ENCODE measurements at places on chromosomes 13 and 19. TPM values are rescaled to one million over a fixed set of nuclear protein-coding genes. Genes with fewer than 3 reads are reported as not detected.

- DNase-seq: no peak
Measured at GRCh38 chr13:37791699-37792098, 77.9 kb downstream of the TRPC4 start.

DNA sequence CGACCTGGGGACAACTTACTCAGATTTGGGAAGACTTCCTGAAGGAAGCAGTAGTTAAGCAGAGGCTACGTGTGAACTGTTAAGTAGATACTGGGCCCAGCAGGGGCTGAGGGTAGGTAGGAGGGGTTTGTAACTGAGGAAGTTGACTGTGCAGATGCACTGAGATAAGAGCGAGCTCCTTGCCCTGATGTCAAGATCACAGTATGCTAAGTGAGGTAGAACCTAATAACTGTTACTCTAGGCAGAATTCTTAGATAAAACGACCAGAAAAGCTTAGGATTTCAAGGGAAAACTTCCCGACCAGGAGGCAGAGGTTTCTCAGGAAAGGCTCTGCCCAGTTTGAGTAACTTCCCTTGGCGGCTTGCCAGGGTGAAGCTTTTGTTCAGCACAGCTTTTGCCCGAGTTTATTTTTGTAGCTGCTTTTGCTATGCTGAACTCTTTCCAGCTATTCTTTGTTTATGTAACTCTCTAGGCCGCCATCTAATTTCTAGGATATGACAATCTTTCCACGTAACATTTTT, 632.1 kb downstream of the DIAPH3 start:
- DNase-seq: peak; percentile 93

GRCh38 chr19:10863107-10863717, 8.1 kb upstream of the CARM1 start:
- no peak for DNase-seq

DNA sequence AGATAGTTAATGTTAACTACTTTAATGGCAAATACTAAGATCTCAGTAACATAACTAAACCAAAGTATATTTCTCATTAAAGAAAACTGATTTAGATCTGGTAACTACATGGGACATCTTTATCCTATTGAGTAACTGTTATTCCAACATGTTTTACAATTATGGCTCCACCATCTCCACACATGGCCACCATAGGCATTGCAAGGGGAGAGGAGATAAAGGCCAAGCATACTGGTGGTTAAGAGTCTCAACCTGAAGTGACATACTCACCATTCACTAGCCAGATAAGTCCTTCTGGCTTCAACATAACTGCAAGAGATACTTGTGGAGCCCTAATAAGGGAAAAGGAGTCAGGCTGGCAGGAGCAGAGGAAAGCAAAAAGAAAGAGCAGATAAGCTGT, 1586.4 kb upstream of the SPRY2 start:
- no peak for DNase-seq

DNA sequence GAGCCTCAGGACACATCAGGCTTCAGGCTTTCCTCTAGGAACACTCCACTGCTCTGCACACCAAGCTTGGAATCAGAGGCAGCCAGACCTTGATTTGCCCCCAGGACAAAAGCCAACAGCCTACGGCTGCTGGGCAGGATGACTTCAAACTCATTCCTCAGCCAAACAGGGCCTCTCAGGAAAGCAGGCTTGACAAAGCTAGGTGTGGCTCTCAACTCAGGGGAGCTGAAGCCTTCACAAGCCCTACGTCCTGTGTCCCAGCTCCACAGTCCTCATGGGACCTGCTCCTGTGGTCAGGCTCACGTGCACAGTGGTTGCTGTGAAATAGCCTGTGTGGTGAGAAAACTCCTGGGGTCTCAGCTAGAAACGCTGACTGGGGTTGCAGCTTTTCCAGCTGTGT, 398.9 kb upstream of the ZNF507 start:
- peak; percentile 20 for DNase-seq

DNA sequence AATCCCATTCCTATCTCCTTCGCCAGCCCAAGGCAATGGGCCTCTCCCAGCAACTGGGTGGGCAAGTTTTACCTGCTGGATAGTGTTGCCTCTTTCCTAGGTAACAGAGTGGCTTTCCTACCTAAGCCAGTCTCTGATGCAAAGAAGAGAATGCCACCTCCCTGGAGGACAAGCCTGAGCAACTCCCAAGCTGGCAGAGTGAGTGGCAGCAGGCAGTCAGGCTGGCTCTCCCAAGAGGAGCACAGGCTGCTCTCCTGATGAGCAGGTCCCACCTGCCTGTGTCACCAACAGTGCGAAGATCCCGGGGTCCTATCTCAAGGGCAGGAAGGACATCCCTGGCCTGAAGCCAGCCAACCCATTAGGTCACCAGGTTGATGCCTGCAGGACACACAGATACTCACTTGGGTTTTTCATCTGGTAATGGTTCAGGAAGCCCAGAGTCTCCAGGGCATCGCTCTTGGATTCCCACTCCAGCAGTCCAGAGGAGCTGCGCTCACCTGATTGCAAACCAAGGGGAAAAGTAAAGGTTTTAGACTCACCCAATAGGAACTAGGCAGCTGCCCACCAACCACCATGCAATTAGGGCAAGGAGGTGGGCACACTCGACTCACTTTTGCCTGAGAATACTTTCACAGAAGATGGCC, 5.5 kb upstream of the ECH1 start:
- no peak for DNase-seq

DNA sequence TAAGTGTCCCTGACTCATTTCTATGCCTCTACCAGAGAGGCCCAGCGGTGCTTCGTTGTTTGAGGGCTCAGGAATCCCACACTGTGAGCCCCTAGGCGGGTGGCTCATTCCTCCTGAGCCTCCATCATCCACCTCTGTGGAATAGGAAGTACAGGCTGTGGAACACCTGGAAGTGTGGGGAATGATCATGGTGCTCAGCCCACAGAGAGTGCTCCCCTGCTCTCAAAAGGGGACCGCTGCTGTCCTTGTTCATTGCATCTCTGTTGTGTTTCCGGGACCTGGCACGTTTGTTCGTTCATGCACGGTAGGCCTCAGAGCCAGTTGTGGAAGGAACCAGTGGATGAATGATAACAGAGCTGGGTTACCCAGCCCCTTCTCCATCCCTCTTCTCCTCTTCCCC, 1.2 kb downstream of the ACP7 start:
- no peak for DNase-seq

GRCh38 chr19:21934593-21934992, 76.2 kb downstream of the ZNF208 start:
- no peak for DNase-seq

DNA sequence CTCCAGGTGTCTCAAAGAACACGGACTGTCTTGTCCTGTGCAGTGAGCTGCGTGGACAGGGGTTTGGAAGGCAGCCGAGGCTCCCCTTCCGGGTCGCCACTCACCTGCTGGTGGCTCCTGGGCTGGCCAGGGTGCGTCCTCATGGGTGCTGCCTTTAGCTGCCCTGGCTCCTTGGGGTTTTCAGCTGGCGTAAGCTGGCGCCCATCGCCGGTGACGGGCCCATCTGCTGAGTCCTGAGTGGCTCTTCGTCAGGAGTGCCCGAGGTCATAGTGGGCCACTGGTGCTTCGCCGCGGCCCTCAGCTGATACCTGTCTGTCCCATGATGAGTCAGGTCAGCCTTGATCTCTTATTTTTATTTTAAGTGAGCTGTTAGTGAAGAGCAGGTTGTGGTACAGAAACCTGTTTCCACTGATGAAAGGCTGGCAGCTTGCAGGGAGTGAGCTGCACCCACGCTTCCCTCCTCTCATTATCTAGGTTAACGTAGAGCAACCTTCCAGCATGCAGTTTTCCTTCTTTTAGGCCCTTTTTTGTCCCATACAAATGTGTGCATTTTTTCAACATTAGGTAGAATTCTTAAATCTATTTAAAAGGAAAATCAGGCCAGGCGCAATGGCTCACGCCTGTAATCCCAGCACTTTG, 18.4 kb downstream of the EPN1 start:
- peak; percentile 3 for DNase-seq

- no peak for DNase-seq
Measured at GRCh38 chr13:31351376-31351775, 151.6 kb downstream of the B3GLCT start.

DNA sequence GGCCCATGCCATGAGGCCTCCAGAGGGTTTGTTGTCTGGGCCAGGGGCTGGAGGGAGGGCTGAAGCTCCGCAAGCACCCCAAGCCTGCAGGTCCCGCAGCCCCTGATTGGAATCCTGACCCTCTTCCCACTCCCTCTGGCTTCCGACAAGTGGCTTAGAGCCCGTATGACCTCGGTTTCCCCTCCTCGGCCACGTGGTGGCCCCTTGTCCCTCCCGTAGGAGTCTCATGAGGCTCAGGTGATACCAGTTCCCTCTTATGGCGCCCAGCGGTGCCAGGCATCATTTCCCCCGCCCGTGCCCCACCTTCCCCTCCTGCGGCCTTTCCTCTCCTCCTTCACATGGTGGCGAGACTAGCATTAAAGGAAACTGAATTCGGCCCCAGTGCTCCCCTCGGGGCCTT, 6.1 kb downstream of the THOP1 start:
- no peak for DNase-seq

DNA sequence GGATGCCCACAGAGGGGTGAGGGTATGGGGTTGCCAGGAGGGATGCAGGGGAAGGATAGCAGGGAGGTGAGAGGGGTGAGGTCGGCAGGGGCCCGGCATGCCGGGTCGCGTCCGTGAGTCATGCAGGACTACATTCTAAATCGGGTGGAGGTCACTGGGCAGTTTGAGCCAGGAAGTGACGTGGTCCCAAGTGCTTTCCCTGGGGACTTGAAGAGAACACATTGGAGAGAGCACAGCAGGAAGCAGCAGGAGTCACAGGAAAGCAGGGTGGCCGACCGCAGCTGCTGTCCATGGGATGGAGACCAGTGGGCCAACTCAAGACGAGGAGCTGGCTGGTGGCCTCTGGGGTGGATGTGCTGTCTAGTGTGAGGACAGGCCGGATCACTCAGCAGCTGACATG, 92.0 kb upstream of the WASF3 start:
- DNase-seq: peak; percentile 76

- no peak for DNase-seq
Measured at GRCh38 chr13:44293908-44294735, 79.5 kb upstream of the SERP2 start.

DNA sequence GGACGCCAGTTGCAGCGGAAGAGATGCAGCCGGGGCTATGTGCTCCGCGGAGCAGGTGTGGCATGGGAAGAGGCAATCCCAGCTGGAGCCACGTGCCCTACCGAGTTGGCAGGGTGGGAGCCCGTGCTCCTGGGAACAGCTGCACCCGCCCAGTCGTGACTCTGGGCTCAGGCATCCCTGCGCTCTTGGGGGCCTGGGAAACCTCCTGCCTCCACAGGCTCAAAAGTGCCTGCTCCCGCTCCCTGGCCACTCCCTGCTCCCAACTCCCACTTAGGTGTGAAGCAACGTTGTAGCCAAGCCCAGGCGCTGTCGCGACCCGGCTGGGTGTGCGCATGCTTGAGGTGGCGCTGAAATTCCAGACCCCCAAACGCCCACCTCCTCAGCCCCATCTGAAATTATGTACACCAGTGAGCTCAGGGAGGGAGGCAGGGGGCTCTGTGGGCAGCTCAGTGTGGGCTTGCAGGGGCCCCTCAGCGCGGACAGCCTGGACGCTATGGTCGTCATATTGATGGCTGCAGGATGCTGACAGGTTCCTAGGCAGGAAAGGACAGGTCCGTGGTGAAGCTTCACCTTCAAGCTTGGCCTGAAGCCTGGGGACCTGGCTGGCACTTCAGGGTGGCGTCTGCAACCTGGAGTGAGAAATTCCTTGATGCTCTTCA, 429.9 kb downstream of the SLITRK1 start:
- DNase-seq: no peak

DNA sequence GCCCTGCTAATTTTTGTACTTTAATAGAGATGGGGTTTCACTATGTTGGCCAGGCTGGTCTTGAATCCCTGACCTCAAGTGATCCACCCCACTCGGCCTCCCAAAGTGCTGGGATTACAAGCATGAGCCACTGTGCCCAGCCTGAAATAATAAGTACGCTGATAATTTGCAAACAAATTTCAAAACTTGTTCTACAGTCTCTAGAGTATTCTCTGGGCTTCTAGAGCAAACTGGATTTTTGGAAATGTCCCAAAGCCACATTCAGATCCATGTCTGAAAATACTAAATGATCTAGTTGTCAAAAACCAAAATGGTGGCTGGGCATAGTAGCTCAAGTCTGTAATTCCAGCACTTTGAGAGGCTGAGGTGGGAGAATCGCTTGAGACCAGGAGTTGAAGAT, 39.9 kb upstream of the PSPC1 start:
- no peak for DNase-seq

DNA sequence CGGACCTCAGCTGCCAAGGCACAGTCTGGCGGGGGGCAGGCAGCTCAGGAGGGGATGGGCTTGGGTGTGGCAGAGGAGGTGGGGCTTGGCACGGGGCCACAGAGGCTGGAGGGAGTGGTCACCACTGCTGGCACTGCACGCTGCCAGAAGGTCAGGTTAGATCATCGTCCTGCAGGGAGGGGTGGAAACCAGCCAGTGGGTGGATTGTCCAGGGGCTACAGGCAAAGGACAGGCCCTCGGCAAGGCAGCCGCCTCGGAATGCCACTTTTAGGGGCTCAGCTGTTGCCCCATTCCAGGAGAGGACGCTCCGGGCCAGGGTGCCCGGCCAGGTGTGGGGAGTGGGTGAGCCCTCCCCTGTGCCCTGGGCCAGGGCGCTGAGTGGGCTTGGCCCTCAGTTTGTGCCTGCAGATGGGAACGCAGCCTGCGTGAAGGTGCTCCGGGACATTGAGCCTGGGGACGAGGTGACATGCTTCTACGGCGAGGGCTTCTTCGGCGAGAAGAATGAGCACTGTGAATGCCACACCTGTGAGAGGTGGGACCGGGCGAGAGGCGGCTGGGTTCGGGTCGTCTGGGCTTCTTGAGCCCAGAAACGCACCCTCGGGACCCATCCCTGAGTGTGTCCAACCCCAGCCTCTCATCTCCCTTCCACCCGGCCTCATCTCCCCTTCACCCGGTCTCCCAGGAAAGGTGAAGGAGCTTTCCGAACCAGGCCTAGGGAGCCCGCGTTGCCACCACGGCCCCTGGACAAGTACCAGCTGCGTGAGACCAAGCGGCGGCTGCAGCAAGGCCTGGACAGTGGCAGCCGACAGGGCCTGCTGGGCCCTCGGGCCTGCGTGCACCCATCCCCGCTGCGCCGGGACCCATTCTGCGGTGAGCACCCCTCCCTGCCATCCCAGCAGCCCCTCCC, 6.4 kb downstream of the KMT5C start:
- peak; percentile 32 for DNase-seq

DNA sequence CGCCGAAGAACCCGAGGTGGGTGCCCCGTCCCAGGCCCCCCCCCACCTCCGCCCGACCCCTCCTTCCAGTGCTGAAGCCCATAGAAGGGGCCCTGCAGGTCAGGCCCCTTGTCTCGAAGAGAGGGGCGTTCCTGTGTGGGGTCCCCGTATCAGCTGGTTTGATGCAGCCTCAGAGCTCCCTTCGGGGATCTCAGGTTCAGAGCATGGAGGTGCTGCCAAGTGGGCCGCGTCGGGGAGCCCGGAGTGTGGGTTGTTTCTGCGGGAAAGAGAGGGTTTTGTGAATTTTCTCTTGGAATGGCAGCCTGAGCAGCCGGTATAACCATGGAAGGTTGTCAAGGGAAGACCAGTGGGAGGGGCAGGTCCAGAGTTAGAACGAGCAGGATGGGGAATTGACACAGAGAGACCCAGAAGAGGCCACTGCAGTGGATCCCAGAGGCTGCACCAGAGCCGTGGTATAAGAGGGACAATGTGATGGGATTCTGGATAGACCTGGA, 384 bp downstream of the TRAPPC2B start:
- no peak for DNase-seq

- DNase-seq: peak; percentile 43
Measured at GRCh38 chr19:35142606-35143230, 337 bp upstream of the FXYD7 start.

Gene TTYH1
- polyA plus RNA-seq: 1.8 TPM

Gene ADPRHL1
- polyA plus RNA-seq: 160 TPM

Gene S1PR5
- not detected for polyA plus RNA-seq

Gene MADCAM1
- 0.61 TPM for polyA plus RNA-seq

Gene ZNF665
- 0.85 TPM for polyA plus RNA-seq

Gene LILRB1
- polyA plus RNA-seq: 1.0 TPM

Gene DACH1
- 1.2 TPM for polyA plus RNA-seq

Gene METTL21C
- polyA plus RNA-seq: not detected
